ENCODE measurements at places on chromosomes 11 and 22.
A peak's percentile ranks its signal among the peaks of the same experiment; 100 is the strongest.

- DNase-seq: no peak
These were observed 14.9 kb downstream of the FZD4 start for GRCh38 chr11:86940122-86940777.

- peak; percentile 37 for DNase-seq
These were observed 1.5 kb downstream of the MIAT start for GRCh38 chr22:26658671-26659478.

DNA sequence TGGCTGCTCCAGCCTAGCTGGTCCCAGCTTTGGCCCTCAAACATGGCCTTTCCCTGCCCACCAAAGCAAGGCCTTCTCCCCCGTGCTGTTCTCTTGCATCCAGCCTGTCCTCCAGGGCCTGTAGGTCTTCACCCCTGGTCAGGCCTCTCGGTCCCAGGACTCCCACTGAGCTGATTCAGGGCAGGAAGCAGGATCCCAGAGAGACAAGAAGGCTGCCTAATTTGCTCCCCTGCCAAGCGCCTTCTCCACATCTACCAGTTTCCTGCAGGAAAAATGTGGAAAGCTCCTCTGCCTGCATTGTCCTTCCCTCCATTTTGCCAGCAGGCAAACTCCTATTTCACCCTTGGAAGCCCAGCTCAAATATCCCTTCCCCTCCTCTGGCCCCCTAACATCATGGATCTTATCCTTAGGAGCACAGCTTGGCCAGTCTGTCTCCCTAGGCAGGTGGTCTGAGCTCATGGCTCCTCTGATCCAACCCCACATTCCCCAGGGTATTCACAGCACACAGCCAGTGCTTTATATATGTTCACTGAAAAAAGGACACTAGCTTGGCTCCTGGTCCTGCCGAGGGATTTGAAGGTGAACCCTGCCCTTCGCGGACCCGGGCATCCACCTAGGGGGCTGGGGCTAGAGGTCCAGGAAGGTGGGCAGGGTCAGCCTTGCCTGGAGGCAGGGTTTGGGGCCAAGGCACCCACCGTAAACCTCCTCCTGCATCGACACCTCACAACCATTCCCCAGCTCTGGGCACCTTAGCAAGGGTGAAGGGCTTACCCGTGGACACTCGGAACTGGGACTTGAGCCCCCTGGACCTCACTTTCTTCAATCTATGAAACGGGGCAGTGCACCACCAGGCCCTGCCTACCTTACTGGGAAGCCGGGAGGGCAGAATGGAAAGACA, 968 bp downstream of the RHBDD3 start:
- DNase-seq: no peak

GRCh38 chr11:11320825-11321224, 32.2 kb downstream of the CSNK2A3 start:
- no peak for DNase-seq

GRCh38 chr11:128409476-128409875, 177.9 kb downstream of the ETS1 start:
- no peak for DNase-seq

DNA sequence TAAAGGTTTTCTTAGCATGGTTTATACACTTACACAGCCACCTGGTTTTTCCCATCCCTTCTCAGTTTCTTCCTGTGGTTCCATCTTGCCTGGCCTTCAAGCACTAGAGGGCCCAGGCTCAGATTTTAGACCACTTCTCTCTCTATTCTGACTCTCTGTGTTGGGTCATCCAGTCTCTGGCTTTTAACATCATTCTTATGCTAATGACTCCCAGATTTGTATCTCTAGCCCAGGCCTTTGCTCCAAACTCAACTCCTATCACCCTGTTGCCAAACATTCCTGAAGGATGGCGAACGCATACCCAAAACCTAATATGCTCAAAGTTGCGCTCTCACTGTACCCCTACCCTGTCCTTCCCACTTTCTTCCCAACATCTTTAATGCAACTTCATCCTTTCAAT, 135.1 kb downstream of the SPATA19 start:
- DNase-seq: no peak

DNA sequence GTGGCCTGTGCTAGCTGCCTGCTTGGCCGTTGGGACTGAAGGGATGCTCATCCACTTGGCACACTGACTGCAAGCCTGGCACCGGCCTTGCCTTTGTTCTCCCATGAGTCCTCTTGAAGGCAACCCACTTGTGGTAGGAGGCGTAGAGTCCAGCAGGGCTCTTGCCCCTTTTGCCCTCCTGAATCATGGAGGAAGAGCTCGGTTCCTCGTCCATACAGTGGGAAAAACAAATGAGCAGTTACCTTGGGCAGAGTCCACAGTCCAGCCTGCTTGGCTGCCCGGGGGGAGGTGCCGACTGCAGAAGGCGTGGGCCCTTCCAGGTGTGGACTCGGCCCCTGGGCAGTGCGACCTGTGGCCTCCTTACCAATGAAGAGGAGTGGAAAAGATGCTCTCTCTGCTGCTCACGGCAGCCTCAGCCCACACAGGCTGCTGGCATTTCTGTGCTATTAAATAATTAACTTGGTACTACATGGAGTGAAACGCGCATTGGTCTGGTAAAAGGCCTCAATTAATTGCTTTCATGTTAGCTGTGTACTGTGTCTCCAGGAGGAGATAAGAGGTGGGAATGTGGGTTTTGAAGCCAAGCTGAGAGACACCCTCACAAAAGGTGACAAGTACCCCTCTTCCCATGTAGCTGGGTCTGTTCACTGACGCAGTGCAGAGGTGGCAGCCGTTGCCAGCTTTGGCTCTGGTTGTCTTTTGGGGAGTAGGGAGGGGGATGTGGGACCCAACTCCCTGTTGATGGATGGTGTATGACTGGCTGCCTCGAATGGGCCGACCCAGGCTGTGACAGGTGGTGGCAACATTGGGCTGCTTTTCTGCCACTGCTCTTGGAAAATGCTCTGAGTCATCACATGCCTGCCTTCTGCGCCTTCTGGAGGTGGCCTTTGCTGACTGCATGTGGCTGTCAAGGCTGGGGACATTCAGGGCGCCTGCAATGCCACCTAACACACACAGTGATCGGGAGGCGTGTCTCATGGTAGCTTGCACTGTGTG, 26.8 kb upstream of the B3GAT1 start:
- DNase-seq: no peak

GRCh38 chr22:27835446-27835845, 33.9 kb upstream of the MN1 start:
- DNase-seq: no peak

- no peak for DNase-seq
These were observed 9.0 kb upstream of the FLRT1 start for GRCh38 chr11:64026575-64027205.

DNA sequence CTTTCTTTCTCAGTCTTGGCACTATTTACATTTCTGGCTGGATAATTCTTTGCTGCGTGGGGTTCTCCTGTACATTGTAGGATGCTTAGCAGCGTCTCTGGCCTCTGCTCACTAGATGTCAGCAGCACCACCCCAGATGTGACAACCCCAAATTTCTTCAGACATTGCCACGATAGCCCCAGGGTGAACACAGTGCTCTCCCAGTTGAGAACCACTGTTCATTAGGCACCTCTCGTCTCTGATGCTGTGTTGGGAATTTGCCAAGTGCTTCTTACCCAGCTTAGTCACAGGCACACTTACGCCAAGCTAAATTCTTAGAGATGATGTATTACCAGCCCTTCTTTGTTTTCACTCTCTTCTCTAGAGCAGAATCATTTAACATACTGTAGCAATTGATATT, 9.4 kb downstream of the TRIM6 start:
- no peak for DNase-seq

DNA sequence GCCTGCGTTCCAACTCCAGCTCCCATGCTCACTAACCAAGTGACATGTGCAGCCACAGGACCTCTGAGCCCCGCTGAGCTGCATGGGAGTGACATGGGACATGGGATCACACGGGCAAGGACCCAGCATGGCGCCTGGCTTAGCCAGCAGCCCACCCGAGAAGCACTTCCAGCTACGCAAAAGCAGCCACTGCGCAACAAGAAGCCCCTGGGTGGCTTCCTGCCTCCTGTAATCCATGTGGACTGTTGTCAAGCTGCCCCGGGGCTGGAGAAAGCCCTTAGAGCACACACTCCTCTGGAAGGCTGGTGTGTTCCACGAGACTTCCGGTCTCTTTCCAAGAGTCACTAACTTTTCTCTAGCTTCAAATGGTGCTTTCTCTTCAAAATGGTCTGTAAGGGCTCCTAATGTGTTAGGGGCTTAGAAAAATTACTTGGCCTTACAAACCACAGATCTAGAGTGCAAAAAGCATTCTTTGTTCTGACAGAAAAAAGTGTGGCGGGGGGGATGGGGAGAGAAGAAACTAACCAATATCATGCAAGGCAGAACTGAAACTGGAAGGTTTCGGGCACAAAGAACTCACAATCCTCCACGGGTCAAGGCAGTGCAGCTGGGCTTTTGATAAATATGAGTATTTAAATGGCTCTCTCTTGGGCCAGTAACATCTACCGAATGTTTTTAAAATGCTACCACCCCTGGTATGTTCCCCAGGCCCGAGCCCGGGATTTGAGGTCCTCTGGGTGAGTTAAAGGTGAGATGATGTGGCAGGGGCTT, 5.5 kb downstream of the C11orf24 start:
- no peak for DNase-seq

- no peak for DNase-seq
These were observed 15.9 kb downstream of the PRSS23 start for GRCh38 chr11:86816251-86816726.

DNA sequence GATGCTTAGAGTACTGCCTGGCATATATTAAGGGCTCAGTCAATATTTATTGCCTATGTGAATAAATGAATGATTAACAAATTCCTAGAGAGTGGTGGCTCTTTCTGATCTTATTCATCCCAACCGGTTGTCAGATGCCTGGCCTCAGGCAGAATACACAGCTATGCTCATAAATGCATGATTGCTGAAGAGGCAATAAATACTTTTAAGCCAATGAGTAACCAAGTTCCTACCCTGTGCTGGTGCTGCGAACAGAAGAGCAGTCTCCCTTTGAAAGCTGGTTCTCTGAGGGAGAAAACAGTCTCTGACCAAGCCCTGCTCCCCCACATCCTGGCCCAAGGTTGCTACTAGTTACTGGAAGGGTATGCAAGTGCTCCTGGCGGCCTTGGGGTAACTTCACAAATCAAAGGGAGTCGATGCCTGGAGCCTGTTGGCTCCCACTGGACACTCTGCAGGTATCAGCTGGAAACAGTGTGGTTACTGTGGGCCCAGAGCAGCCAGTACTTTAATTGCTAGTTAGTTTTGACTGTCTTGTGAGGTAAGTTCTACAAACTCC, 2.8 kb downstream of the USH1C start:
- no peak for DNase-seq

DNA sequence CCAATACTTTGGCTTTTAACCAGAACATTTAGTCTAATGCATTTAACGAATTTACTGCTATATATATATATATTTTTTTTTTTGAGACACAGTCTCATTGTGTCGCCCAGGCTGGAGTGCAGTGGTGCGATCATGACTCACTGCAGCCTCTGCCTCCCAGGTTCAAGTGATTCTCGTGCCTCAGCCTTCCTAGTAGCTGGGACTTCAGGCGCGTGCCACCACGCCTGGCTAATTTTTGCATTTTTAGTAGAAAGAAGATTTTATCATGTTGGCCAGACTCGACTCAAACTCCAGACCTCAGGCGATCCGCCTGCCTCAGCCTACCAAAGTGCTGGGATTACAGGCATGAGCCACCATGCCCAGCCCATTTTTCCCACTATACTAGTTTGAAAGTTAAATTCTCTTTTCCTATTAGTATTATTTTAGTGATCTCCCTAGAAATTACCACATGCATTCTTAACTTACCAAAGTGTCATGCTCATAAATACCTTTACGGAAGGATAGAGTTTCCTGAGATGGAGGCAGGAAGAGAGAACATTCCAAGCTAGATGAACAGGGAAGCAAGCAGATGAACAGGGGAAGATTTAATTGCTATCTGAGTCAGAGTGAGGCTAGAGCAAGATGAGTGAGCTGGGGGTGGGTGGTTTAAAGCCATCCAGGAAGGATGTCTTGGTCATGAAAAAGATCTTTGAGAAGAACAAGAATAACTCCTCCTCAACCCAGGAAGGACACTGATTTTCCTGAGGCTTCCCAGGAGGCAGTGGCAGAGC, 4.4 kb upstream of the PGAP2 start:
- DNase-seq: no peak

GRCh38 chr11:115682101-115682500, 177.9 kb upstream of the CADM1 start:
- no peak for DNase-seq

- DNase-seq: no peak
These were observed 1.1 kb upstream of the CCND1 start for GRCh38 chr11:69639831-69640230.

- no peak for DNase-seq
These were observed 42.1 kb downstream of the PTPRJ start for GRCh38 chr11:48022445-48022844.

- peak; percentile 42 for DNase-seq
These were observed 5.9 kb upstream of the HMOX1 start for GRCh38 chr22:35375031-35375430.

DNA sequence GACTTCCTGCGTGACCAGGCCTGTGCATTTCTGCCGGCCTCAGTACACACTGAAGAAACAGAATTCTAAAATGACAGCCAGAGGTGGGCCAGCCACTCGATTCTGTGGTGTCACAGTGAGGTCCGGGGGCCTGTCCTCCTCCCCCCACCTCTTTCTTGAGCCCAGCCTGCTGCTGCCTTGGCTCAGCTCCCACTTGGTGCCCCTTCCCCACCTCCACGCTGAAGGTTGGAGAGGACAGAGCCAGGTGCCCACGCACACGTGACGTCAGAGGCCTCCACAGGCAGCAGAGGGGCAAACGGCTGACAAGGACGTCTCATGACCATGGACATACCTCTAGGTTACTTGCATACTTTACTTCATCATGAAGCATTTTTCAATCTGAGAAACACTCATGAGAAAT, 78.0 kb upstream of the SHANK2 start:
- DNase-seq: no peak

GRCh38 chr11:133343951-133344350, 188.3 kb downstream of the OPCML start:
- no peak for DNase-seq

DNA sequence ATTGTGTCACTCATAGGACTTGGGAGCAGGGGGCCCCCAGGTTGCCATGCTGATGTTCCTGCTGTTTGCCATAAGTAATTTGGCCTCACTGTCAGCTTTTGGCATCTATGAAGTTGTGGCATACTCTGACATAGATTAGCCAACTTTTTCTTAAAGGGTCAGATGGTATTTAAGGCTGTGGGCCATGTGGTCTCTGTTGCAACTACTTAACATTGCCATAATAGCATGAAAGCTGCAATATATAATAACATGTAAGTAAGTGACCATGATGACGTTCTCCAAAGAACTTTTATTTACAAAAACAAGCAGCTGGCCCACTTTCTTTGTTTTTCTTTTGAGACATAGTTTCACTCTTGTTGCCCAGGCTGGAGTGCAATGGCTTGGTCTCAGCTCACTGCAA, 2.2 kb upstream of the TMEM216 start:
- DNase-seq: no peak

DNA sequence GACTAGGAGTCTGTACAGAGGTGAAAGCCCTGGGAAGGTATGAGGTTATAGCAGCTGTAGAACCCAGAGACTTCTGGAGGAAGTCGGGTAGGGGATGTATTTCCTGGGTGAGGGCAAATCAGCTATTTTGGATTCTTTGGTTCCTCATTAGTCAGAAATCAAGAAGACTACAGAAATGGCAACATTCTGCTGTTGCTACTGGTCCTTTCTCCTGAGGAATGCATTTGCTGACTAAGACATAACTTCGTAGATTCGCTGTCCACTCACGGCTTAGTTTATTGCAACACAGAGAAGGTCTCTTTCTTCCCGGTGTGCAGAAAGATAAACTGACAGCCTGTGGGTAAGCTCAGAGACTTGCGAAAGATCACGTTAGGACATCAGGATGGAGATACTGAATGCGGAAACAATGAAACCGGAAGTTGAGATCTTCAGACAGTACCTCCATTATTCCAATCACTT, 25.3 kb upstream of the SESN3 start:
- DNase-seq: no peak
